Esophagus mucosa (tissue), 1 donor: ENCODE measurements at places on chromosomes 16 and 17. TPM values are rescaled to one million over a fixed set of nuclear protein-coding genes. Genes with fewer than 3 reads are reported as not detected.

TBC1D28 gene
- not detected for total RNA-seq

GPRC5B gene
- 3.1 TPM for total RNA-seq

CD79B gene
- 1.9 TPM for total RNA-seq

TMEM114 gene
- not detected for total RNA-seq
